ENCODE measurements at places on chromosomes 16 and 17.
A peak's percentile ranks its signal among the peaks of the same experiment; 100 is the strongest.

DNA sequence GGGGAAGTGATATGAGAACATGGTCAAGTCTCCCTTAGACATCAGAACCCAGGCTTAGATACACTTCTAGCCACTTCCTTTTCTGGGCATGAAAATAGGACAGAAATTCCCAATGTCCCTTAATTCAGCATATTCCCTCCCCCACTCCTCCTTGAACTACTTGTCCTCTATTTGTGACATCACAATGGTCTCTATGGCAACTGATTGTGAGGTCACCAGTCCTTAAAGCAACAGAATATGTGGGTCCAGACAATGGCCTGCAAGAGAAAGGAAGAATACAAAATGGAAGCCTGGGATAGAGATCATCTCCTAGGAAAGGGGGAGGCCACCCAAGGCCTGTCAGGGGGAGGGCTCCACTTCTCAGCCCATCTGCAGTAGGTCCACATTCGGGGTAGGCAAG lies 6.7 kb upstream of the SEZ6 start:
- DNase-seq, result no peak

DNA sequence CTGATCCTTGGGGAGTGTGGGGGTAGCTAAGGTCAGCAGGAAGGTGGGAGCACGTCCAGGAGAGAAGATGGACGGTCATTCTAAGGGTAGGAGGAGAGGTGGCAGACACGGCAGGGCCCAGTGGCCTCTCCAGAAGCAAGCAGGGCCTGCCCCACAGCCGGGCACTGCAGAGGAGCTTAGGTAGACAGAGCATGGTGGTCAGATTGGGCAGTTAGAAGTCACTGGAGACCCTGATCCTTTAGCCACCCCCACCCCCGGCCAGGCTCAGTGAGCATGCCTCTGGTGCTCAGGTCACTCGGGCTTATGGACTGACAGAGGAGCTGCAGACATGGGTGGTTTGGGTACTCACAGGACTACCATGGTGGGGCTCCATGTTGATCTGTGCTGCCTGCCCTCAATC lies 26.3 kb downstream of the NLRP1 start:
- no peak for DNase-seq

DNA sequence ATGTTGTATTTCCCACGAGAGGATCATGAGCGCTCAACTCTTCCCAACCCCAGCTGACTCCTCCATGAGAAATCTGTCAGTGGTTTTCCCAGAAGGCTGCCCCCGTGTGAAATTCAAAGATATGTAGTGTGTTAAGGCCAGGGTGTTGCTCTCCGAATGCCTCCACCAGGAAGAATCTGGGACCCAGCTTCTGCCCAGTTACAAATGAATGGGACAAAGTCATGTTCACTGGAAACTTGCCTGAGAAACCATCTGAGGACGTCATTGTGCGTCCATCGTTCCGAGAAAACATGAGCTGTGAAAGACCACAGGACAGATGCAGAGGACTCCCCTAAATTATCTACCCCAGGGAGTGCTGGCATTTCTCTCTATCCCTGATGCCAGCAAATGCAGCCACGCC lies 86.0 kb downstream of the AIPL1 start:
- DNase-seq, result no peak

- no peak for DNase-seq
These were observed 955 bp downstream of the ACLY start for GRCh38 chr17:41917679-41918313.

GRCh38 chr17:57622683-57623433 lies 122.2 kb downstream of the CCDC182 start:
- peak; percentile 45 for DNase-seq

- DNase-seq, result peak; percentile 74
These were observed 11.1 kb upstream of the ATP2C2 start for GRCh38 chr16:84357191-84357651.

- no peak for DNase-seq
These were observed 255.4 kb downstream of the PHKB start for GRCh38 chr16:47716571-47716970.

DNA sequence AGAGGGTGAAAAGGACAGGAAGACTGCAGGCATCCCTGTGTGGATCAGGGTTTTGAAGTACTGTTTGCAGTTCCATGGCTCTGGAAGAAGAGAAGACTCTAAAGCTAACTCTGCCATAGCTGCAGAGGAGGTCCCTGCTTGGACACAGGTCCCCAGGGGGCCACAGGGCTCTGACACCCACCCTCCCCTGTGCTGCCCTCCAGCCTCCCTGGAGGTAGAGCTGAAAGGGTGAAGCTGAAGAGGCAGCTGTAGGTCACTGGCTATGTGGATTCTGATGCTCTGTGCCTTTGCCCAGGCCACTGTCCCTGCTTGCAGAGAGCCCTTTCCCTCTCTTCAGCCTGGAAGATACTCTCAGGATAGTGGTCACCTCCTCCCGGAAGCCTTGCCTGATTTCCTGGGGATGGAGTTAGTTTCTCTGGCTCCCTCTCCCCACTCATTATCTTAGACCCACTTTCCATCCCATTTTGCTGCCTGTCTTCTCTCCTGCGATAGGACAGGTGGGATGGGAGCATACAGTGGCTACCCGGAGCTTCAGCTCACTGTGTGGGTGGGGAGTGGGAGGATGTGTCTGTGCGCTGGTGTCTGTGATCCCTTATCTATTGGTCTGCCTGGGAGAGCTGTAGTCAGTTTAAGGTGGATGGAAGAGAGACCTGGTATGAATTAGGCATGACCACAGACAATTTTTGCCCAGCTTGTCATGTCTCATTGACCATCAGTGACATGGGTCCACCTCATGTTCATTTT lies 89.8 kb upstream of the TMEM97 start:
- DNase-seq, result no peak

DNA sequence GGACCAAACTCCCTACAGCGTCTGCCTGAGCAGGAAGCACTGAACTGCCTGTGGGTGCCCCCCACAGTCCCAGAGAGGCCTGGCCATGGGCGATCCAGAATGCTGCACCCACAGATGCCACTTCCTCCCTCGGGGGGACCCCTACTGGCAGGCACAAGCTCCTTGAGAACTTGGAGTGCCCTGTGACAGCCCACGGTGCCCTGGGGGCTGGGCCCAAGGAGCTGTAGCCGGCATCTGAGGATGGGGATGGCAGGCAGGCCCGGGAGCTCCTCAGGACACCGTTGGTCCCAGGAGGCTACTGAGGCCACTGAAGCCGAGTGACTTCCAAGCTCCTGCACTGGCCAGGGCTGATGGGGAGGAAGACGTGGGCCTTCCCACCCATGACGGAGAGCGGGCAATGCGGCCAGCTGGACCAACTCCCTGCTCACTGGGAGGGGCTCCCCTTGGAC lies 15.1 kb upstream of the RASD1 start:
- DNase-seq, result no peak

DNA sequence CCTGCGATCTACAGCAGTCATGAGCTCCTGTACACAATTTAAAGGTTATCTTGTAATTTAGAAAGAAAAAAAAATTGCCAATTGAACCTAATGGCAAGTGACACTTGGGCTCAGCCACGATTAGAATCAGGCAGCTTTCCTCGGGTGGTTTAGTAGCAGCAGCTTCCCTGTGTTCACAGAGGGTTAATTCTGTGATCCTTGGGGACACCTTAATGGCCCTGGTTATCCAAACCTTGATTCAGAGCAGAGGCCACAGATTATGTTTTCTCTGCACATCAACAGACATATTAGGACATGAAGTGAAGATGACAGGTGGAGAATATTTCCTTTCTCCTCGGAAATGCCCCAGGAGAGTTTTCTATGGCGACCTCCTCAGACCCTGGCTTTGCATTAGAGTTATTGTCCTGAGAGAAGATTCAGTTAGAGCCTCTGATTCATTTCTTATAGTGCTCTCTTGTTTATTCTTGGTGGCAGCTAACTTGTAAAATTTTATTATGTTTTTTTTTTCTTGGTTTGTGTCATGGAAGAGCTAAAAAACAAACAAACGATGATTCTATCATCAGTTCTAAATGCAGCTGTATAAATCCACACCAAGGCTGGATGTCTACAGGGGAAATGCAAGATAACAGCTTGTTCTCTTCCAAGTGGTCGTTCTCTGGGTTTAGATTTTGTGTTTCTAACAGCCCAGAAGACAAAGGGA lies 351.2 kb upstream of the DYNLRB2 start:
- DNase-seq, result no peak

DNA sequence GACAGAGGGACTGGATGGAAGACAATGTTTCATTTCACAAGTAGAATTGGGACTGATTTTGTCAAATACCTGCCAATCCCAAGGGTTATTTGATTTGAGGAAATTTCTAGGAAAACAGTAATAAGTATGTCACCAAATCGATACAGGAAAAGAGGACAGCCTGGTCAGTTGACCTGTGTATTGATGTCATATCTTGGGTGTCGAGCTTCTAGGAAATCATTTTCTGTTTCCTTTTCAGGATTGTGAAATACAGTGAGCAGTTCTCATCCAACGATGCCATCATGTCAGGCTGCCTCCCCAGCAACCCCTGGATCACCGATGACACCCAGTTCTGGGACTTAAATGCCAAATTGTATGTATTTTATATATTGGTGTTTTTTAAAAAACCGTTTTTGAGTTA lies 56.1 kb downstream of the RGS9 start:
- peak; percentile 39 for DNase-seq

DNA sequence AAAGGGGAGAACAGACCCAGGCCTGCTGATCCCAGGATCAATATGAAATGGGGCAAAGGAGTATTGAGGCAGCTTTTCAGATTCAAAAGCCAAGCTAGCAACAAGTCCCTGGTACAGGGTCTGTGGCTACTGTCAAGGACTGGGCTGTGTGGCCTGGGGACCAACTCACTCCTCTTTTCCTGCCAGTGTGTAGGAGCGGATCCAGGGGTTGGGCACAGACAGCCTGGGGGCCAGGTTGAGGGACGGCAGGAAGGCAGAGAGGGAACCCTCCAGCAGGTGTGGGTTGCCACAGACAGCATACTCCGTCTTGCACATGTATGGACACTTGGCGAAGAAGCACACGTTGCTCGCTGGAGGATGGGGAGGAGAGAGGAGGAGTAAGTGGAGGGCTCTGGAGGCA lies 29.6 kb downstream of the PRKAR1A start:
- DNase-seq, result no peak

DNA sequence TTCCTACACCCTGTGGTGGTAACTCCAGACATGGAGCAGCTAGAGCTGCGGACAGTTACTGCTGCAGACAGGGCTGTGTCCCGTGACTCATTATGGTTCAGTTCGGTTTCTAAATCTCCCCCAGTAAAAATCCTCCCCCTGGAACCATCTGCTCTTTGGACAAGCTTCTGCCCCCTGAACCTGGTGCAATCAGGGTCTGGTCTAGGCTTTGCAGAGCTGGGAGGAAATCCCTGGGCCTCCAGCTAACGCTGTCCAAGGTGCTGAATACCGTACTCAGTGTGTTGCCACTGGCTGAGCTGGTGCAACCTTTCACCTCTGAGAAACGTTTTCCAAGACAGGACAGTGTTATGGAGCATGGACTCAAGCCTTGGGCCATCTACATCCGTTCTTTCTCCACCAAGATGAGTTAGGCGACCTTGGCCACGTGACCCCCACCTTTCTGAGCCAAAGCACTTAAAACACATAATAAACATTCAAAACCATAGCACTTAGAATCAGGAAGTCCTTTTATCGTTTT lies 142.0 kb downstream of the CPPED1 start:
- DNase-seq, result peak; percentile 20

DNA sequence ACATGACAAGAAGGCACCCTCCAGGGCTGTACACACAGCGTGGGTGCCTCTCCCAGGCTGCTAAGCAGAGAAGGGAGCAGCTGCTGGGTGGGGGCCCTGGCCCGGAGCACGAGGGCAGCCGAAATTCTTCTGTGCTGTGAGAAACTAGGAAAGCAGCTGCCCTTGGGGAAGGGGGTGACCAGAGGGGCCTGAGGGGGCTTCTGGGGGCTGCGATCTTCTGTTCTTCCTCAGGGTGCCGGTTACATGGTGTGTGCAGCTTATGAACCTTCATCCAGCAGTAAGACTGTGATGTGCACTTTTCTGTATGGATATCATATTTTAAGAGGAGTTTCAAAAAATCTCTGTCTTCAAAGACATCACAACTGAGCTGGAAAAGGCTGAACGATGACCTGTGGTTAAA lies 43.2 kb upstream of the METRNL start:
- no peak for DNase-seq

DNA sequence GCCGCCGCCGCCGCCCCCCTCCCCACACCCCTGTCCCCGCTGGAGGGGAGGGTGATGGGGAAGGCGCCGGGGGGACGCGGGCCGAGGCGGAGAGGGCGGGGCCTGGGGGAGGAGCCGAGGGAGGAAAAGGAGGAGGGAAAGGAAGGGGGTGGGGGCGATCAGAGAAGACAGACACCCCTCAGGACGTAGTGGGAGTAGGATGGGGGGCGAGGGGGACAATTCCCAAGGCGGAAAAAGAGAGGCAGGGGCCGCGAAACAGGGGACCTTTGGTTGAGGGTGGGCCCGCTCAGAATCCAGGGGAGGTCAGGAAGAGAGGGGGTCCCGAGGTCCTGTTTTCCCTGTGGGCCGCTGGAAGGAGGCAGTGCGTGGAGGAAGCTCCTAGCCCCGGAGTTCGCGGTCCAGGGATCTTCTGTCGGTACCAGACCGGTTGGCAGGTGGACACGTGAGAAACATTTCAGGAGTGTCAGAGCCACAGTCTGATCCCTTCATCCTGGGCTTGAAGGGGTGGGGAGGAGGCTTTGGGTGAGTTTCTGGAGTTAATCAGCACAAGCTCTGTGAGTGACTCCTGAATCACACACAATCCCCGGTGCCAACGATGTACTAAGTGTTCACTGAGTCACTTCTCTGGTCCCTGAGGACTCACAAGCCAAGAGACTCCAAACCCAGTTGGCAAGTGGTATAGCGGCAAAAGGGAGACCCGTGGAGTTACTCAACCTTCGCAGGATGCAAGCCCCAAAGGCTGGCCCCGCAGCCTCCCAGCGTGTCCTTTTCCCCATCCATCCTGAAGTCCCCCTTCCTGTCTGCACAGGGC lies at the start of gene XYLT1:
Gene XYLT1 (minus strand): TSS at position 53 of the 811 bp plus-strand sequence. CDS start 164 bp downstream, outside the sequence.
- no peak for DNase-seq

- no peak for DNase-seq
These were observed 53.9 kb downstream of the AP2B1 start for GRCh38 chr17:35641032-35641431.

DNA sequence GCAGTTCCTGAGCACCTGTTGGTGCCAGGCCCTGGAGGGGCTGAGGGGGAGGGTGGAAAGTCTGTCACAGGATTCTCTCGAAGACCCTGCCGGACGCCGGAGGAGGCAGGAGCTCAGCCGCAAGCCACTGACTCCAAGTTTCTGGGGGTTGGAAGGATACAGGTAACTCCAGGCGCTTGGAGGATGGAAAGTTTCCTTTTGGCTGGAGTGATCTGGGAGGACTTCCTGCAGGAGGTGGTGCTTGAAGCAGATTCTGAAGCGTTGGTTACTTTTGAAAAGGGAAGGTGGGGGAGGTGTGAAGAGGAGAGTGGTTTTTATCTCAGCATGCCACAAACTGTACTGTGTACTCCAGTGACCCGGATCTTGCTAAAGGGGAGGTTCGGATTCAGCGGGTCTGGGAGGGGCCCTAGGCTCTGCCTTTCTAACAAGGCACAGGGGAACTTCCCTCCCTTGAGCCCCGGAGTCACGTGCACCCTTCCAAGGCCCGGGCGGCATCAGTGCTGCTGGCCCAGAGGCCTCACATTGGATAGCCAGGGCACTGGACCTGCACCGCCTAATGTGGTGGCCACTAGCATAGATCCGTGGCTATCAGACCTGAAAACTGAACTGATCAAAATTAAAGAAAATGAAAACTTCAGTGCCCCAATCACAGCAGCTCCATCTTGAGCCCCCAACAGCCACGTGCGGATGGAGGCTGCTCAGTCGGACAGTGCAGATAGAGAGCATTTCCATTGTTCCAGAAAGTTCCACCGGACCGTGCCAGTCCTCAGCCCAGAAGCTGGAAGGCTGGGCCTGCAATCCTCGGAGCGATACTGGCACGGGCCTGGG lies 42.2 kb upstream of the GSE1 start:
- DNase-seq, result peak; percentile 77

GRCh38 chr17:57946798-57947358 lies 8.3 kb downstream of the CUEDC1 start:
- DNase-seq, result peak; percentile 93

All from inflammatory macrophage (primary cell).